ENCODE measurements at places on chromosomes 5 and 9. TPM values are rescaled to one million over a fixed set of nuclear protein-coding genes. Genes with fewer than 3 reads are reported as not detected.

Gene DEPDC1B
- total RNA-seq, result 0.42 TPM

Gene PNPLA7
- total RNA-seq, result 9.9 TPM

GRCh38 chr5:43386960-43387362 lies 25.2 kb downstream of the CCL28 start:
- no peaks in the 10 kb centered on the region for H3K36me3 ChIP-seq
- DNase-seq, result no peak
- no peaks in the 10 kb centered on the region for H3K27me3 ChIP-seq
- H3K27ac ChIP-seq, result no peak overlapping the region

DNA sequence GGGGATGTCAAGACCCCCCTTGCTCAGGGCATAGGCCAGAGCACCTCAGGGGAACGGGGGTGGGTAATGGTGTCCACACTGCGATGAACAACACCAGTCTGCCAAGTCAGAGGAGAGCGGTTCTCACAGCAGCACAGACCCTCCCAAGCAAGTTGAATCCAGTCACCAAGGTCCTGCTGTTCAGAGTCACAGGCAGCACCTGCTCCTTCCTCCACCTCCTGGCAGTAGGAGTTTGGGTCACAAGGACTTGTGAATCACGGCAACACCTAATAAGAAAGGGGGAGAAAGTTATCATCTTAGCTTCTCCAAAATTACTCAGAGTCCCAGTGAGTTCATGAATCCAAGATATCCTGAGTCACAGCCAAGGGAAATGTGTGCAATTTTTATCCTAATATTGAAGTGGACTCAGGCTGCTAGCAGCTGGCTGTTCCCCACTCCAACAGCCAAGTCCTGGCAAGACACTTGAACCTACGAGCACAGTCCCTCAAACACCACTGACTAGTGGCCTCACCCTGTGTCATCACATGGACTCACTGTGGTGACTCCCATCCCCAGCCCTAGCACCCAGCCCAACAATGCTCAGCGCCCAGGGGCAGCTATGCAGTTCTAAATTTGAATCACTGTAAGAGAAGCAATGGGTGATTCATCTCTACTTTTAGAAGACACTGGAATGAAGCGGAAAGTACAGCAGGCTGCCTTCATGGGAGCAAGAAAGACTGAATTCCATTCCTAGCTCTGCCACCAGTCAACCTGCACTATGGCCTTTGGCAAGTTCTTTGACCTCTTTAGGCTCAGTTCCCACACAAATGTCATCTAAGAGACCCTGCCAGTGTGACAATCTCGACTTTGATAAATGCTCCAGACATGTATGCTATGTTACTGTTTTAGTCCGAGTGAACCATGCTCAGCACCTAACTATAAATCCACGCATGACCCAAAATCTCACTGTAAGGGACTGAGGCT lies 113.7 kb downstream of the KLHL3 start:
- peaks cover 67% of the 10 kb centered on the region for H3K4me1 ChIP-seq
- peak; percentile 85 for DNase-seq
- H3K27me3 ChIP-seq, result no peaks in the 10 kb centered on the region
- H3K27ac ChIP-seq, result peak overlapping the region; percentile 78
- peak overlapping the region; percentile 13 for H3K4me3 ChIP-seq

DNA sequence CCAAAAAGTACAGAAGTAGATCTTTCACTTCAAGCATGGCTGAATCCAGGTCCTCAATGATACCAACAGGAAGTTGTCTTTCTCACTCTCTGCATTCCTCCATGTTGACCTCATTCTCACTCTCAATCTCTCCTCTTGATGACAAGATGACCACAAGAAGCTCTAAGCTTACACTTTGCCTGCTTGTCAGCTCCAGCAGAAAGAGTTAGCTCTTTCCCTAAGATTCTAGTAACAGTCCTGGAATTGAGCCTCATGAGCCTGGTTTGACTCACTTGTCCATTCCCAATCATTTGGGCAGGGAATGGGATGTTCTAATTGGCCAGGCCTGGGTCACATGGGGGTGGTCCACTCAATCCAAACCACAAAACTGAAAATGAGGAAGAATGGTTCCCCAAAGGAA lies 3.3 kb upstream of the CLTA start:
- no peaks in the 10 kb centered on the region for H3K27me3 ChIP-seq
- H3K36me3 ChIP-seq, result no peaks in the 10 kb centered on the region
- H3K4me3 ChIP-seq, result no peak overlapping the region
- H3K27ac ChIP-seq, result no peak overlapping the region
- DNase-seq, result no peak

All from gastrocnemius medialis (tissue), 4 donors.